ENCODE measurements at places on chromosomes 6 and 20.

DNA sequence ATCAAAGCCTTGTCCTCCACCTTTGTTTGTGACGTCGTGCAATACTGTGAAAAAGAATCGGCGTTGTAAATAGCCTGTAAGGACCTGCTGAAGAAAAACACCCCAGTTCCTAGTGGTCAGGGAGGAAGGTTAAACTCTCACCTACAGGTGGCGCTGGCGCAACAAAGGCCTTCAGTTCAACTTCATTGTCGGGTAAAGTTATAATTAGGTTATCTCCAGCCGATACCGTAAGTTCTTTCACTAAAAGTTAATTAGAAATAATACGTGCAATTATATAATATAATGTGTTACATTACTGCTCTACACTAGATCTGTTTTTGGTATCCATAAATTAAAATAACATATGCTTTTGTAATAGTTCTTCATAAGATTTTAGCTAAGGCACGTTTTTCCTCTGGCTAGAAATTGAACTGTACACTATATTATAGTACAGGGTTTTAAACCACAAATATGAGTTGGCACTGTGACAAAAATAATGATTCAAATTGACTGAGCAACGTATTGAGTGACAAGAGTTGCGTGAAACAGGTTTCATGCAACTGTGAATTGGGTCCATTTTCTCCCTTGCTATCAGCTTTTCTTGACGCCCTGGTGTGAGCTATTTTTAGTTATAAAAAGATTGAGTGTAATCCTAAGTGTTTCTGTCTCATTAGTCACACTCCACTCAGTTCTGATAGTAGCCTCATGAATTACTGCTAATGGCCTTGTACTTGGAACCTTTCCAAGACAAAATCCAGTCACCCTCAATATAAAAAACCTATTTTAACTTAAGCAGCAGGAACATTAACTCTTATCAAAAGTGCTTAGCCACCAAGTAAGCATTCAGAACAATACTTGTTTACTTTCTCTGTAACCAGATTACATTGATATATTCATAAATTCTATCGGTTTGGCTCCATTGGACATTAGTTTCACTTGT, 62.3 kb downstream of the KIAA0319 start:
- peak; percentile 18 for DNase-seq

DNA sequence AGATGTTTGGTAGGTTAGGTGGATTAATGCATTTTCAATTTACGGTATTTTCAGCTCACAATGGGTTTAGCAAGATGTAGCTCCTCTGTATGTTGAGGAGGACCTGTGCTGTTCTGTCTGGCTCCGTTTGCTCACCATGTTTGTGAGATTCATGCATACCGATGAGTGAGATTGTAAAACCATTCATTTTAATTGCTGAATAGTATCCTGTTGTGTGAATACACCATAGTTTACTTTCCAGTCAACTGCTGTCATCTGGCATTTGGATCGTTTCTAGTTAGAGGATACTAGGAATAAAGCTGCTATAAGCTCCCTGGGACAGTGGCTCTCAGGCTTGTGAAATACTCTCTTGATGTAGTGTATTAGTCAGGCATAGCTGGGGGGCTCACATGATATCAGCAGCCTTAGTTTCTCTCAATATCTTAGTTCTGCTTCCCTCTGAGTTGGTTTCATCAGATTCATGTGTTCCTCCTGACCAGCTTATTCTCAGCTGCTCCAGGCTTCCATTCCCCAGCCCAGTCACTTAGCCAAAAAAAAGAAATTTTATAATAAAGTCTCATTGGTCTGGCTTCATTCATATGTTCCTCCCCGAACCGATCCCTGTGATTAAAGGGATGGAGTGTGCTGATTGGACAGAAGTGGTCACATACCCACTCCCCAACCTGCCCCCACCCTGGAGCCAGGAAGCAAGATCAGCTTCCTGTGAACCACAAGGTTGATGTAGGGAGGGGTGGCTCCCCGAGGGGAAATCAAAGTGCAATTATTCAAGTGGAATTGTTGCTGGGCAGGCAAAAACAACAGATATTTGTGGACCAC, 10.9 kb upstream of the B4GALT5 start:
- no peak for DNase-seq

DNA sequence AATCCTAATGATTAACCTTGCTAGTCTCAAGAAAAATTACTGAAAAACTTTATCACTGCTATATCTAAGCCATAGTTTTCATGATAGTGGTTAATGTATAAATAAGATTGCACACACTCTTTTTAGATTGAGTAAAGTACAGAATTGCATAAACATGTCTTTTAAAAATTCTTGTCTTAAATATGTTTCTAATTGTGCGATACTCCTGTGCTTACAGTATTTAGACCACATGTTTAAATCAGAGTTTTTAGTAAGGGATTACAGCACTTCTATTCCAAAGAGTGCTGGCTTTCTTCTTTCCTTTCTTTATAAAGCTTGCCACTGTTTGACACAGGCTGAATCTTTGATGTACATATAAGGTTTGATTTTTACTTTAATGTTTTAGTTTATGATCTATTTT, 36.8 kb upstream of the RGS17 start:
- DNase-seq = no peak

GRCh38 chr20:17137692-17138091, 89.1 kb upstream of the PCSK2 start:
- no peak for DNase-seq

DNA sequence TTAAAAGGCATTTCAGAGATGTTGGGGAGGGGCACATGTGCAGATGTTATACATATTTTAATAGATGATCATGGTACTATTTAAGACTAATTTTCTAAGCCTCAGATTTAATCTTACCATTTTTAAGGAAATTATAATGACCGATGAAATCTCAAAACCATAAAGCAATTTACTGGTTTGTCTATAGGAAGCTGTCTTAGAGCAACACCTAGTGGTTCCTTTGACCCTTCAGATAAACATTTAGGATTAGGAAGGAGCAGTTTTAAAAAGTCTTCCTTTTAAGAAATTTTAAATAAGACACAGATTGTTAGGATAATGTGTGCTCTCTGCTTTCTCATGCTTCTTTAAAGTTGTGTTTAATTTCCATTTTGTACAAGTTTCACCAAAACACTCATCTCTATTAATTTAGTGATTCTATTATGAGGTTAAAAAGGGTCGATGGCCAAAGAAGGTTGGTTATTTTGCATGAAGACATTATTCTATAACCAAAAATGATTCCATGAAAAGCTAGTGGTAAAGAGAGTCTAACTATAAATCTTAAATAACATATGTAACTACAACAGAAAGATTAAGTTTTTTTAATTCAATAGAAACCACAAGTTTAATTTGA, 376.4 kb downstream of the HACE1 start:
- no peak for DNase-seq

DNA sequence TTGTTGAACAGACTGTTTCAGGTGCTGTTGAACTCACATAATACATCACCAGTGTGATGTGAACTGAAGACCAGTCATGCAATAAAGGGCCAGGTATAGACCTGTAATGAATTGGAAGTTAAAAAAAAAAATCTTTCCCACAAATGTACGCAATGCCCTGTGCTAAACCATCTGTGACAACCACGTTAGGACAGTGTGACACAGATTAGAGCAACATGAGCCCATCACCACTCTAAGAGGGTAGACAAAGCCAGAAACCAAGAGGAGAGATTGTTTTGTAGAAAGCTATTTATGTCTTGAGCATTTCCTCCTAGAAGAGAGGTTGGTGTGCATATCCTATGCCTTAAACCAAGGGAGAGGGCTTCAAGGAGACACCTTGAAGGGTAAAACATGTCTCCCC, 77.0 kb upstream of the BEND6 start:
- DNase-seq = no peak

DNA sequence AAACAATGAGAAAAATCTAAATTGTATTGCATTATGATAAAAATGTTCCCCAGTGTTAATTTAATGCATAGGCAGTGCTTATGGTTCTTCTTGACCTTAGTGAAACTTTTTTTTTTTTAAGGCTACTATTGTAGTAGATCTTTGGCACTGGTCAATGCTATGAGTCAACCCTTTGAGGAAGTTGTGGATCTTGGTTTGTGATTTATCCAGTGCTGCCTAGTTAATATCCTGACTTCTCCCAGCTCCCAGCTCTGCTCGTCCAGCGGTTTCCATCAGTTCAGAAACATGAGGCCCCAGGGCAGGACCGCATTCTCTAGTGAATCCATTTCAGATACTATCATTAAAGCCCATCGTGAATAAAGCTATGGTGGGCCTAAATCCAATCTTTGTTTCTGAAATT, 364.5 kb upstream of the JARID2 start:
- no peak for DNase-seq

GRCh38 chr6:33416386-33417127, 1.4 kb downstream of the CUTA start:
- DNase-seq = peak; percentile 72

GRCh38 chr20:58228103-58228483, 360 bp downstream of the ANKRD60 start:
- DNase-seq = no peak

DNA sequence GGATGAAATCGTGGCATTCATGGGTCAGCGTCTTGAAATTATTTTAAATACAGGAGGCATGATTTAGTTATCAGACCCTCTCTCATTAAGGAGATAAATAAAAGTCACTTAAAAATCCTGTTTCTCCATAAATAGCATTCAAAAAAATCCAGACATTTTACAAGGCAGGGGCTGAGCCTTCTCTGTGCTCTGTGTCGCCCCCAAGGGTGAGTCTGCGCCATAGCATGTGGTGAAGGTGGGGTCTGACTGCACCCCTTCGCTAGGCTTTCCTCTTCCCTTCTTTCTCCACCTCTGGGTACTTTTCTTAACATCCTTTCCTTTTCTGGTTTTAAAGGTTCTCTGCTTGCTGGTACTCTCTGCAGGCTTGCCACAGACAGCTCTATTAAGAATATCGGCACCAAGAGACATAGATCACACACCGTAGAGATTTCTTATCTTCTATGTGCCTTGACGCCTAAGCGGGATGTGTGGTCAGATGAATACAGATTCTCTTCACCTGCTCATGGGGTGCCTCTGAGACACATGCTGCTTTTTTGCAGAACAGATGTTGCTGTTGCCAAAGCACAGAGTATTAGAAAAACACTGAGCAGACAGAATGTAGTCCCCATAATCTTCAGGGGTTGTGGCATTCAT, 20.1 kb upstream of the FAM209A start:
- no peak for DNase-seq

DNA sequence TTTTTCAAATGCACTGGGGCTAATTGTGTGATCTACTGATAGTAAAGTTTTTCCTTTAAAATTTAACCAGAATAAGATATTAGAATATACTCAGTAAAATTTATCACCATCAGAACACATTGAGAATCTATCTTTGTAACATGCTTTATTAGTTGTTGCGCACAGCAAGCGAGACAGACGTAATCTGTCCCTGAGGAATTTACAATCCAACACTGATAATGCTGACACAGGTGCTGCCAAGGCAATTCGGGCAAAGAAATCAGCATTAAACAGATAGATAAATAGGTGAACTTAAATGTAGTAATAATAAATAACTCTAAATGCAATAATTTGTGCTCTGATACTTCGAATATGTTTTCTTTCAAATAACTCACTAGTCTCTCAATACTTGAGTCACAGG, 607.2 kb downstream of the HTR1B start:
- no peak for DNase-seq

GRCh38 chr6:143746202-143747119, 68.7 kb downstream of the PHACTR2 start:
- no peak for DNase-seq

DNA sequence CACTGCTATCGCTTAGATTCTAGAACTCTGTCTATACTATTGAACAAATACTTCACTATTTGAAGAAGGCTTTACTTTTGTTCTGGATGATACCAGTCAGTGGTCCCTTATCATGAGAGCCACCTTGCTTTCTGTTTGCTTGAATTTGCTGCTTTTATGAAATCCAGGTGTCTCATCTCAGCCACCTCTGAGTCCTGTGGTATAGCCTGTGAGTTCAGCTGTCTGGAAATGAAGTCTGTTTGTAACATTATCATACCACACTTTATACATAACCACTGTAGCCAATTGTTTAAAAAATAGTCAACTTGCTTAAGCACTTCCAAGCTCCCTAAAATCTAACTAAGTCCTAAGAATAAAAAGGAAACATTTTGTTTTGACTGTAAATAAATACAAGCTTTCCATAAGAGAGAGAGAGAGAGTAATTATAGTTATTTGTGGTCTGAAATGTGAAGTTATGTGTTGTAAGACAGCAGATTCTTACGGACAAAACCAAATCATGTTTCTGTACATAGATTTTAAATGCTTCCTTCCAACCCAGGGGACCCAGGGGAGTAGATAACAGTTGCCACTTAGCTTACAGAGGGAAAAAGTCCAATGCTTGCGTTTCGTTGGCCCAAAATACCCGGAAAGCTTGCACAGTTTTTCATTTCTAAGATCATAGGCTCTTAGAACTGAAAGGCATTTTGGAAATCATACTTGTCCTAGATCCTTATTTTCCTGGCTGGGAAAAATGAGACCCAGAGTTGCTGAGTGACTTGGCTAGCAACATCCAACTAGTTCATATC, 1107.8 kb upstream of the FLRT3 start:
- DNase-seq = no peak

GRCh38 chr20:18018100-18018499, 39.6 kb downstream of the OVOL2 start:
- no peak for DNase-seq

DNA sequence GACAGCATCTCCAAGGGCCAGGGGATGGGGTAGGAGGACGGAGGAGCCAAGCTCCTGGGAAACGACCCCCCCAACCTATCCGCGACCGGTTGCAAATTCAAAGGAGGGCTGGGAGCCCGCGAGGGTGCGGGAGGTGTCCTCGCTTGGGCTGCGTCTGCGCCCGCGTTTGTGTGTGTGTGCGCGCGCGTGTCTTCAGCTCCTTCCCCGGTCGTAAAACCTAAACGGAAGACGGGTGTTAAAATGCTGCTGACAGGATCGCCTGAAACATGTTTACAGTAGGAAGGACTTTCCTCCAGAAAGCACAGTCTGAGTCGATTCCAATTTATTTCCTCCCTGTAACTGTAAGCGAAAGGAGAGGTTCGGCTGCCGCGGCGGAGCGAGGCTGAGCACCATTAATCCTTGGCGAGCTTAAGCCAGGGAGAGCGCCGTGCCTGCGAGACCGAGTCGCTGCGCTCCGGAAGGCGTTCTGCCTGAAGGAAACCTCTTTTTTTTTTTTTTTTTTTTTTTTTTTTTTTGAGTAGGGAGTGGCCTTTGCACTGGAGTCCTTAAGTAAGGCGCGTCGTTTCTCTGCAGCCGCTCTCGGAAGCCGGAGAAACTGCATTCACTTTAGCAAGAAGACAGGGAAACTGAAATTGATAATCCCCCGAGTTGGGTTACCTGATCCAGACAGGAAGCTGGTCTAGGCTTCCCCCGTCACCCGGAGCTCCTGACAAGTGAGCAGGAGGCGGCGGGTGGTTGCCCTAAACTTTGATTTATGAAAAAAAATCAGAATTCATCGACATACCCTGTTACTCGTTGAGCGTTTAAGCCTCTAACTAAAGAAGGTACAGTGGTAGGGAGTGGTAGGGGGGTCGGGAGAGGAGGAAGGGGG, 4.8 kb upstream of the SOX4 start:
- peak; percentile 90 for DNase-seq

- no peak for DNase-seq
Measured at GRCh38 chr20:17381724-17382123, 149.5 kb downstream of the BFSP1 start.
